NCI-H345 (cell line): ENCODE measurements at places on chromosomes 5 and 9.
A peak's percentile ranks its signal among the peaks of the same experiment; 100 is the strongest.

- no peak for DNase-seq
Measured at GRCh38 chr5:141413540-141414069, 818 bp downstream of the PCDHGA10 start.

DNA sequence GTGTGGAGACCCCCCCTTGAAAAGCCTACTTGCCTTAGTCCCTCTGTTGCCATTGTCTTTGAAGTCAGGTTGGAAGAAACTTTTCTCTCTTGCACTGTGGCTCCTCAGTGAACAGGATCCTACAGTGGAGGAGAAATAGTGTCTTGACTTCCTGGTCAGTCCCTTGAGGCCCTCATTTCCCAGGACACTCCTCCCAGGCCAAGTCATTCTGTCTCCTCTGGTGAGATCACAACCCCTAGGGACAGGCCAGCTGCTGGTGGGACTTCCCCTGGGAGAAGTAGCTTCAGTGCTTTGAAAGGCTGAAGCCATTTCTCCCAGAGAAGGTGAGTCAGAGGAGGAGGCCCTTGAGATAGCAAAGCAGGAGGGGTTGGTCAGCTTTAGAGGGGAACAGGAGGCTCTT is 10.1 kb upstream of the GRIA1 start:
- DNase-seq = no peak

- no peak for DNase-seq
Measured at GRCh38 chr5:3393122-3393919, 202.3 kb upstream of the IRX1 start.

DNA sequence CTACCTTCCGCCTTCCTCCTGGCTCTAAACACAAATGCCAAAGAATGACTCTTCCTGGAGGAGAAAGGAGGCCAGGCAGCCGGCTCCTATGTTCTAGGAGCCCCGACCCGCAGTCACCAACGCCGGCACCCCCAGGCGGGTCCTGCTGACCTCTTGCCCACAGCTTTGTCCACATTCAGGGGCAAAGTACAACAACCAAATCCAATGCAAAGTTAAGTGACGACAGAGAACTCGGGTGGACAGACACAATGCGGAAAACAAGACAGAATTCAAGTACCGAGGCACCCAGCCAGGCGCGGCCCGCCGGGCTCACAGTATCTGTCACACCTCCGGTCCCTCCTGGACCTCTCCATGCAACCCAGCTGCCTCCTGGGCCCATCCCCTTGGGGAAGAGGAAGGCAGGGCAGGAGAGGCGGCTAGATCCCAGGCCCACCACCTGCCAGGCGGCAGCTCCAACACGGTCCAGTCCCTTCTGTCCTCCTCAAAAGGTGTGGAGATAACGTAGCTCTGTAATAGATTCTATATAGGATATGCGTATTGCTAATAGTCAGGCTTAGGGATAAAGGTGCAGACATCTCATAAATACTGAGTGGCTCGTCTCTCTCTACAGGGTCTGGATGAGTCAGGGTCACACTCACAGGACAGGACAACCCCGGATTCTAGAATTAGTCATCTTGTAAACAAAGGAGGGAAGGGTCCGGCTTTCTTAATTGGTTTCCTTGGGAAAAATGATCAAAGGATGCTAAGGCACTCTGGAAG is 46.9 kb upstream of the UBAC1 start:
- DNase-seq = no peak

DNA sequence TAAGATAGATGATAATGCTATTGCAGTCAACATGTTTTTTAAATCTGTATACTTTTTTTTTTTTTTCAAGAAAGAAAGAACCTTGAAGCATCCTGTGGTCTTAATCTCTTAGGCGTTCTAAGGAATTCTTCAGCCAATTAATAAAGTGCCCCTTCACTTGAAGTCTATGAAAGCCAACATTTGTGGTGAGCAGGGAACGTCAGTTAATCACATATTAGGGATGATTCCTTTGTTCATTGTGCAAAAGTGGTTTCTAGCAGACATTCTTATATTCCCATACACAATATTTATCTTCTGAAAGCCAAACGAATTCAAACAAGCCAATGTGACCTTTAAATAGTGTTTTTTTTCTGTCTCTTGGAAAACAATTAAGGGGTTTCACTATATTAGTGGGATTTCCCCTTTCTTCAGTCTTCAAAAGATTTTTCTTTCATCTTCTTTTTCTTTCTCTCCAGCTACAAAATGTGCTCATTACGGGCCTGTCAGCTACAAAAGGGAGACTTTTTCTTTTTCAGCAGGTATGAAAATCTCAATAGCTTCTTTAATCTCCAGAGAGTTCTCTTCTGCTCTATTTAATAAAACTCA is 40.1 kb downstream of the TMEM167A start:
- DNase-seq = no peak

DNA sequence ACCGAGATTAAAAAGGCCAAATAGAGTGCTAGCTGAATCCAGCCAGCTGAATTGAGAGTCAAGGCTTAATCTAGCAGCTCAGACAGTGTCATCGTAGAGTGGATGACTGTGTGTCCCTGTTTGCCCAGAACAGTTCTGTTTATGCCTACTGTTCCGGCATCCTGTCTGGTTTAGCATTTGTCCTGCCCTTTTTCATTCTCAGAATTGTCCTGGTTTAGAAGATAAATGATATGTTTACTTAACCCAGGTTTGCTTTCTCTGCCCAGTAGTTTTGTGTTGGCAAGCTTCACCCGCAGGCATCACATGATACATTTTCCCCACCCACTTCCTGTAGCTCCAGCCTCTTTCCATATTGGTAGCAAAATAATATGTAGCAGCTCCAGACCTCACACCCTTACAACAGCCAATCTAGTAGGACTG is 41.3 kb upstream of the ZSWIM6 start:
- peak; percentile 42 for DNase-seq

DNA sequence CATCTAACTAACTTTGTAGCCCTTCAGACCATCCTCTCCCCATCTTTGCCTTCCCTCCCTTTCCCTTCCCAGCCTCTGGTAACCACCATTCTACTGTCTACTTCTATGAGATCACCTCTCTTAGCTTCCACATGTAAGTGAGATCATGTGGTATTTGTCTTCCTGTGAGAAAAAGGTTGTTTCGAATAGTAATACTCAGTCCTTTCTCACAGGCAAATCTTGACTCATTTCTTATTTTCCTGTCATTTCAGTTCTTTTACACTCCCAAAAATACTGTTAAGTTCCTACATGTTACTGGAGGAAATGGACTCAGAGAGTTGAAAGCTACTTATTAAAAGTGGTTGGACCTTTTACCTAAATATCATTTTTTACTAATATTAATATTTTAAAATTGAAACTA is 82.1 kb downstream of the SLF1 start:
- no peak for DNase-seq

- DNase-seq = no peak
Measured at GRCh38 chr5:177003649-177004048, 2.9 kb downstream of the UIMC1 start.

DNA sequence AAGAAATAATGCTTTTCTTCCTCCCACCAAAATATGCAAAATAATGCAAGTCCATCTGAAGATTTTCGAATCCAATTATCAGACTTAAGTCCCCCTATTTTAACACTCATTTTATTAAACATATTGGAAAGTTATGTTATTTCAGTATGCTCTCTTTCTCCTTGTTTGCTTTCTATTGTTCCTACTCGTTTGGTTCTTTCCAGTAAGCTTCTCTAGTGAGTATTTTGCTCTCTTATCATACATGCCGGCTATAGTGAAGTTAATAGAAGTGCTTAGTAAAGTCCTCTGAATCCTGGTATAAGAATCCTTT is 517 bp downstream of the ALDH1A1 start:
- DNase-seq = no peak
